ENCODE measurements at places on chromosomes 5 and 9.

DNA sequence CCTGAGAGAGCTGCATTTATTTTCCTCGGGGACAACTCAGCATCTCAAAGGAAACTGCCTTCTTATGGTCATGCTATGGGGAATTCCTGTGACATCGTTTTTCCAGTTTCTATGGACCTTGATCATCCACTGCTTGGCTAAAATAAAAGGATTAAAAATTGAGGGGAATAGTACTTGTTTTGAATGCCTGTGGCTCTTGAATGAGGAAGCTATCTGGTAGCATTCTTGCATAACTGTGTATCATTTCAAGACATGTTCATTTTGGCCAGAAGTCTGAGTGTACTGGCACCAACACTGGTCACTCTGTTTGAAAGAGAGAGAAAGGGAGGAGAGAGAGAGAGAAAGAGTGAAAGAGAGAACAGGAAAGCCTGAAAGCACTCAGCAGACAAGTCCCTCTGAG lies 116.7 kb downstream of the DOCK2 start:
- DNase-seq, result no peak

DNA sequence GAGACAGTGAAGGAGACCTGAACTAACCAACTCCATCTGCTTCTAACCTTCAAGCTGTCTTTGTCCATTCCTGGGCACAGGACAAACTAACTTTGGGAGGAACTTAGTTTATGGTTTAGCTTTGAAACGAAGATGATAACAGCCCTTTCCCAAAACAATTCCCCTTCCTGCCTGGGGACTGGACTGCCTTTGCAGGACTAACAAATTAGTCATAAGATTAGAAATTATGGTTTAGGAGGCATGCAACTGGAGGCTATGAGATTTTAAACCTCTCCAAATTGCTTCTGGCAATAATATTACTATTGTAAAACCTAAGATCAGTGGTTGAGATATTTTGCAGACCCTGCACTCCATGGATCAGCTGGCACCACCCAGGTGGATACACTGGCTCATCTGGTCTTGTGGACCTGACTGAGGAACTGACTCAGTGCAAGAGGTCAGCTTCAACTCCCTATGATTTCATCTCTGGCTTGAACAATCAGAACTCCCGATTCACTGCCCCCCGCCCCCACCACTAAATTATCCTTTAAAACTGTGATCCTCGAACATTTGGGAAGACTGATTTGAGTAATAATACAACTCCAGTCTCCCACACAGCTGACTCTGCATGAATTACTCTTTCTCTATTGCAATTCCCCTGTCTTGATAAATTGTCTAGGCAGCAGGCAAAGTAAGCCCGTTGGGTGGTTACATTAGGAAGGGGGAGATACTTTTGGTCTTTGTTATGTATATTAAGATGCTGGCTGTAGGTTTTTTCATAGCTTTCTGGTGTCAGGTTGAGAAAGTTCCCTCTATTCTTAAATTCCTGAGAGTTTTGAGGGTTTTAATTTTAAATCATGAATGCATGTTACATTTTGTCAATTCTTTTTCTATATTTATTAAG lies 213.3 kb downstream of the TSSK1B start:
- DNase-seq, result peak; percentile 39

- DNase-seq, result no peak
Measured at GRCh38 chr5:167653645-167654106, 637.8 kb upstream of the WWC1 start.

- DNase-seq, result no peak
Measured at GRCh38 chr5:95770830-95771708, 39.9 kb downstream of the RHOBTB3 start.

GRCh38 chr9:96495341-96495740 lies 45.4 kb downstream of the HABP4 start:
- DNase-seq, result no peak

- no peak for DNase-seq
Measured at GRCh38 chr5:57937501-57938173, 455.0 kb upstream of the ACTBL2 start.

- DNase-seq, result no peak
Measured at GRCh38 chr5:51487952-51488351, 104.7 kb downstream of the ISL1 start.

DNA sequence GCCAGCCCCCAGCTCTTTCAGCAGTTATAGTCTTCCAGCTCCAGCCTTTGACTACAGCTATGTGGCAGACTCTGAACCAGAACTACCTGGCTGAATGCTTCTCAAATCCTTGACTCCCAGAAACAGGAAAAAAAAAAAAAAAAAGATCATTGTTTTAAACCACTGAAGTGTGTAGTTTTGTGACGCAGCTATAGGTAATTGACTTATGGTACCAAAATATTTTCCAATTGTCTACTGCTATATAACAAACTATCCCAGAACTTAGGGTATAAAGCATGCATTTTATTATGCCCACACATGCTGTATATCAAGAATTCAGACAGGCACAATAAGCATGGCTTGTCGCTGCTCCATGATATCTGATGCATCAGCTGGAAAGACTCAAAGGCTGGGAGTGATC lies 127.1 kb upstream of the POC5 start:
- no peak for DNase-seq

GRCh38 chr5:17907094-17907493 lies 272.8 kb downstream of the TAF11L14 start:
- no peak for DNase-seq

DNA sequence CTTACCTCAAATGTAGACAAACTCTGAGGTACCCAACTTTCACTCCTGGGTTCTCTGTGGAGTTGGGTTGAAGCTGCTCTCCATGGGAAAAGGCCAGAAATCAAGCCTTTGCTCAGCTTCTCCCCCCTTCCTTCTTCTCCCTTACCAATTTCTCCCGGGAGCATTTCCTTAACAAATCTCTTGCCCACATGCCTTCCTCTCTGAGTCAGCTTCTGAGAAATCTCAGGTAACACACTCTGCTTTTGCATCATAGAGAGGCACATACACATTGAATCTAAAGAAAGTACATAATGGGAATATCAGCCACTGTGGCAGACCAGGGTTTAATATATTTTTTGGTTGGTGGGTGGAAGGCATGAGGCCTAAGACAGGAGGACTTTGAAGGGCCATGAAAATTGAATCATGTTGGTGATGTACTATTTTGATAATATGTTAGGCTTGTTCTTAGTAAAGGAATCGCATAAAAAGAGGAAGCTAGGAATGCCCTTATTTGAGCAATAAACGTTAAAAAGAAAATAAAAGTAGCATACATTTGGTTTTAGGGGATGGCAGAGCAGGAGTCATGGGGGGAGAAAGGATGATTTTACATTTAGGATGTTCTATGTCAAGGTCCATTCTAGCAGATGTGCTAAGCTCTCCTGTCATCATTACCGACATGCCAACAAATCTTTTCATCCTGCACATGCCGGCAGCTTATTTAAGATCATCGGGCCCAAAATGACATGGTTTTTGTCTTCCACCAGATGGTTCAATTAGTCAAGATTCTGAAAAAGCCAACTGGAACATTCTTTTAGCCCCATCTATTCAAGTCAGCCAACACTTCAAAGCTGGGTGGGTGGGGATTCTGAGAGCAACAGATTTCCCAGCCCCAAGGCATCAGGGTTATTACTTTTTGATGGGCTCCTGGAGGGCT lies 199.5 kb upstream of the CLINT1 start:
- DNase-seq, result no peak

- no peak for DNase-seq
Measured at GRCh38 chr5:151614565-151614964, 23.4 kb upstream of the FAT2 start.

GRCh38 chr5:111072949-111073682 lies 1.6 kb downstream of the TSLP start:
- DNase-seq, result peak; percentile 93

DNA sequence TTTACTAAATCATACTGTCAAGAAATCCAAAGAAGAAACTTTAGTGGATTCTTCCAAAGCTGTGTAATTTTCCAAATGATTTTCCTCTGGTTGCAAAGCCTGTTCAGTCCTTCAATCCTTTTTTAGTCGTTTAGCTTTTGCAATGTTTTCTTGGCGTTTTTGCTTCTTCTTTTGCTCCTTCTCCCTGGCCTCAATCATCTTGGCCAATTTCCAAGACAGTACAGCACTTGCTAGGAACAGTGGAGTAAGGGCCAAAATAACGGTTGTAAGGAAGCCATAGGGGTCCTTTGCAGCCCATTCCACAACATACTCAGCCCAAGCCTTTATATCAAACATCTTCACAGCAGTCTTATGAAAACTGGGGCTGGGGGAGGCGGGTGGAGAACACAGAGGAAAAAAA lies 2.4 kb downstream of the SMIM15 start:
- no peak for DNase-seq

- DNase-seq, result no peak
Measured at GRCh38 chr9:71858102-71858798, 52.7 kb downstream of the ABHD17B start.

GRCh38 chr9:134834217-134834956 lies 46.2 kb upstream of the FCN2 start:
- DNase-seq, result no peak

DNA sequence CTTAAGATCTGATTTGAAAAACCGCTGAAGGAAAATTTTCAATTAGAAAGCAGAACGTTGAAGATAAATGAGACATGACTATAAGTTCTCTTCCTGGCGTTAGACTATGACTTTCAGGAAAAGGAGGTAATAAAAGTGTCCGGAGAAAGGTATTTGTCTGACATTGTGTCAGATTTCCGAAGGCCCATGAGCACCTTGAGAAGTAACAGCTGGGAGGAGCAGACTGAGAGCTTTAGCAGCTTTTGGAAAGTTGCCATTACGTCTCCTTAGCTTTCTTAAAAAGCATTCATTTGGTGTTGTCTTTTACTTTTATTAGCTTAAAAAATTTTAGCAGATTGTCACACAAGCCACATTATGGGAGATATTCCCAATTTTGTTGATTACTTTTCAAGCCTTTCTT lies 363.5 kb downstream of the NDUFS4 start:
- DNase-seq, result no peak

- DNase-seq, result no peak
Measured at GRCh38 chr5:138658676-138659075, 83.5 kb upstream of the HSPA9 start.

GRCh38 chr9:89431930-89432725 lies 65.8 kb downstream of the SEMA4D start:
- no peak for DNase-seq

- DNase-seq, result no peak
Measured at GRCh38 chr9:132520612-132521011, 61.8 kb upstream of the BARHL1 start.

DNA sequence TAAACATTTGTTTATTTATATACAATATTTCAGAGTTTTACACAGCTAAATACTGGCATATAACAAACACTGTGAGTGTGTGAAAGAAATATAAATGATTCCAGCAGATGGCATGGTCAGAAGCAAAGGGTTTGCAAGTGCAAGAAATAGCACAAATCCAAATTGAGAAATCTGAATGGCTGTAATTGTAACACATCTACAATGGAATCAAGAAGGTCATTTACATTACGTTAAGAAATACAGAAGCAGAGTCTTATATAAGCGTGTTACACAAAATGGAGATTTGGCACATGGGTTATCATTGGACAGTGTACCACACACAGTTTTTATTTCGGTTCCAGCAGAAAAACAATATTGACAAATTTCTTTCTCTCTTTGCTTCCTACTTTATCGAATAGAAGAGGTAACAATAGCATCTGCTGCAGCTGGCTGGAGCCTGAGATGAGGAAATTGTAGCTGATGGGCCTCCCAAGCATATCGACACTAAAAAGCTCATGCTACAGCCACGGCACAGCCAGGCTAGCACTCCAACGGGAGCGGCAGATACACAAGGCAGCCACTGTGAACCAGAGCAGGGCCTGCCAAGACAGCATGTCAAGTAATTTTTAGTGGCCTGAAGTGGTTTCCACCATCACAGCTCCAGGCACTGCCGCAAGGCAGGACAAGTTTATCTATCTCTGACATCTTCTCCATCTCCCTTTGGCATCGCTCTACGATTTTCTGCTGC lies 564.6 kb upstream of the DMAC1 start:
- DNase-seq, result no peak

- DNase-seq, result no peak
Measured at GRCh38 chr9:84151236-84151635, 170.6 kb downstream of the RMI1 start.

DNA sequence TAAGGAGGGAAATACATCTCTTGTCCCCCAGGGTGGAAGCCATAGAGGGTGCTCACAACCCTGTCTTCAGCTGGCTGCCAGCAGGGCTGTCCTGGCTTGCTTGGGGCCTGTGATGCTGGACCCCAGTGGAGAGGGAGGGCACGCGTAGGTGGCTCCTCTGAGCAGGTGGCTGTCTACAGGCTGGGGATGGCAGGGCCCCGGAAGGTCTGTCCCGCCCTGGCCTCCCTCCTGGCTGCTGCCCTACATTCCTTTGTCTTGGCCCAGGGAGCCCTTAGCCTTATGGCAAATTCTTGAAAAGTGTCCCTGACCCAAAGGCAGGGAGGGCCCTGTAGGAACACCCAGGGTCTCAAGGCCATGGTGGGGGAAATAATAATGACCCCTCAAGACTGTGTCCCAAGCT lies 224.4 kb downstream of the HSPA4 start:
- no peak for DNase-seq

- no peak for DNase-seq
Measured at GRCh38 chr5:125295405-125295872, 549.0 kb upstream of the ZNF608 start.
